Neuronal stem cell (in vitro differentiated cells): ENCODE measurements at places on chromosomes 7 and 10.
A peak's percentile ranks its signal among the peaks of the same experiment; 100 is the strongest.

GRCh38 chr10:118725886-118726500 is 28.8 kb downstream of the CACUL1 start:
- DNase-seq, result no peak

GRCh38 chr7:117645481-117646165 is 165.8 kb downstream of the CFTR start:
- no peak for DNase-seq

DNA sequence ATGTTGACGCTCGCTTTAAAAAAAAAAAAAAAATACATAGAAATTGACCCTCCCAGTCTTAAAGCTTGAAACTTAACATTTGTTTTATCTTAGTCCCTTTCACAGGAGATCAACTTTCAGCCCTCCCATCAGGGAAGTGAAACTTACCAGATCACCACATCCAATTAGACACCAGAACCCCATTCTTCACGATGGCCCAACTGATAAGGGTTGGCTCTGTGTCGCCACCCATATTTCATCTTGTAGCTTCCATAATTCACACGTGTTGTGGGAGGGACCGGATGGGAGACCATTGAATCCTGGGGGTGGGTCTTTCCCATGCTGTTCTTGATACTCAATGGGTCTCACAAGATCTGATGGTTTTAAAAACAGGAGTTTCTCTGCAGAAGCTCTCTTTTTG is 629.4 kb upstream of the KCND2 start:
- DNase-seq, result no peak

DNA sequence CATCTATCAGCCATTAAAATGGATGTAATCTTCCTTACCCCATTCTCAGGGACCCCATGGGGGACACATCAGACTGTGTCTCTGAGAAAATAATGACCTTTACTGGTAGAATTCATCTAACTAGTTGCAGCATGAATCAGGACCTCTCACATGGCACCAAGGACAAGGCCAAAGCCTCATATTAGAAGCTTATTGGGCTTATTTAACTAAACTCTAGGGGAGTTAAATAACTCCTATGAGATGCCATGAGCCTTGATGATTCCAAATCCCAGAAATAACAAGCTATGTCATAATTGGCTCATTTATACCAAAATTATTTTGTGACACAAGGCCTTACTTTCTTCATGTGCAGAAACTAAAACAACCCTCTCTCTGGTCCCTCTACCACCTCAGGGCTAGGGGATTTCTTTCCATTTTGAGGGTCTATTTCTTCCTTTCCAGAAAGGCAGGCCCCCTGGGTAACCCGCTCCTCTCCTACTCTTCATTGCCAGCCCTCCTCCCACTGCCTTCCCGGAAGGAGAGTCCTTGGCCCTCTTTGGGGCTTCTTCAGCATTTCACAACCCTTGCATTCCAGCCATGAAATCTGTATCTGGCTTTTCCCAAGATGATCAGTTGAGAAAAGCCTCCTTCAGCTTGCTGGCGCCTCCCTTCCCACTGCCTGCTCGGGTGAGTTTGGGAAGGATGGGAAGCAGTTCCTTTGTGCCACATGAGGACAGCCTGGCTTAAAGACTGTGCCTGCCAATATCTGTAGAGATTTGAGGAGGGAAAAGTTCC is 41.8 kb upstream of the TRIM8 start:
- no peak for DNase-seq

- DNase-seq, result no peak
These were observed 42.1 kb upstream of the WIPF3 start for GRCh38 chr7:29764227-29764626.

GRCh38 chr7:131221061-131221460 is 106.6 kb upstream of the MKLN1 start:
- no peak for DNase-seq

GRCh38 chr7:141430455-141431139 is 120.6 kb upstream of the AGK start:
- DNase-seq, result no peak

DNA sequence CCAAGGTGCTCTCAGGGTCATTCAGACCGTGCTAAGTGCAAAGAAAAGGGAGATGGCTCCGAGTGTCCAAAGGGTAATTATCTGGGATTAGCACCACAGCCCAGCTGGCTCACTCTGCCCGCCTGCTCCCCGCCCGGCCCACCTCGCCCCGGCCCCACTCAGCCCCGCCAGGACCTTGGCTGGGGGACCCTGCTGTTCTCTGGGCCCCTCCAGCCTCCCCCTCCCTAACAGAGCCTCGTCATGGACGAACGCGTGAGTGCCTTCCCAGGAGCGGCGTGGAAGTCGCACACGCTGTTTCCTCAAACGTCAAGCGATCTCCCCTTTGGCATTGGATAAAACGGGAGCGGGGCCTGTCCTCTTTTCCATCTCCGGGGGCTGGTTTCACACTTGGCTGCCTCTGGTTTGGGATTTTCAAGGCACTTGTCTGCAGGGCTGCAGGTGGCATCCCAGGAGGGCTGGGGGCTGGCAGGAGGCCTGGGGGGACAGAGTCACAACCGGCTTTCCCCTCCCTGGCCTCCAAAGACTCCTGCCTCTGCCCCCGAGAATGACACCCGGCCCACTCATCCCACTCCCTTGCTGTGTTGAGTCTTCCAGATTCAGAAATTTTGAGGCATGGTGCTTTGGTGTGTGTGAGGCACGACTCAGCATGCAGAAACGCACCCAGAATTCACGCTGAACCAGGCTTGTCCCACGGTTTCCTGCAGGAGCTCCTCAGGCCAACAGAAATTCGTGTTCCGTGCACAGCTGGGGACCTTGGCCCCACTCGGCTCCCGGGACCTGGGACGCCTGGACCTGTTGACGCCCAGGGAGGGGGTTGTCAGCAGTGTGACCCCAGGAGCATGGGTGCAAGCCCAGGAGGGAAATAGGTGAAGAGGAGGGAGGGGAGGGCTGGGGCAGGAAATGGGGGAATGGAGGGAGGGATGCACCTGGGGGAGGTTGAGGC is 110.0 kb downstream of the PDGFA start:
- DNase-seq, result no peak

DNA sequence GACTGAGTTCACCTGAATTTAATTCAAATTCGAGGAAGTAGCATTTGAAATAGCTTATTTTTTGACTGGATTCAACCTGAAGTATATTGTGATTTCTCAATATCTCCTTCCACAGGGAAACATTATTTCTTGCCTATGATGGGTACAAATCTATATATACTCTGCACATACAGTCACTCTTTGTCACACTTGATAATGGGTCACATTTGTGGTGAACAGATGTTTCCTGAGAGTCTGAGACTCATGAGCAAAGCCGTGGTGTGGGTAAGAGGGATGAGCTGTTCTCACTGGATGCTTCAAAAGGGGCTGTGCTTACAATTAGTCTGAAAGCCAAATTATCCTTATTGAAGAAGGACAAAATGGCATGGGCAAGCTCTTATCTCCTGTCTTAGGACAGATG is 18.0 kb upstream of the TBXAS1 start:
- DNase-seq, result no peak

DNA sequence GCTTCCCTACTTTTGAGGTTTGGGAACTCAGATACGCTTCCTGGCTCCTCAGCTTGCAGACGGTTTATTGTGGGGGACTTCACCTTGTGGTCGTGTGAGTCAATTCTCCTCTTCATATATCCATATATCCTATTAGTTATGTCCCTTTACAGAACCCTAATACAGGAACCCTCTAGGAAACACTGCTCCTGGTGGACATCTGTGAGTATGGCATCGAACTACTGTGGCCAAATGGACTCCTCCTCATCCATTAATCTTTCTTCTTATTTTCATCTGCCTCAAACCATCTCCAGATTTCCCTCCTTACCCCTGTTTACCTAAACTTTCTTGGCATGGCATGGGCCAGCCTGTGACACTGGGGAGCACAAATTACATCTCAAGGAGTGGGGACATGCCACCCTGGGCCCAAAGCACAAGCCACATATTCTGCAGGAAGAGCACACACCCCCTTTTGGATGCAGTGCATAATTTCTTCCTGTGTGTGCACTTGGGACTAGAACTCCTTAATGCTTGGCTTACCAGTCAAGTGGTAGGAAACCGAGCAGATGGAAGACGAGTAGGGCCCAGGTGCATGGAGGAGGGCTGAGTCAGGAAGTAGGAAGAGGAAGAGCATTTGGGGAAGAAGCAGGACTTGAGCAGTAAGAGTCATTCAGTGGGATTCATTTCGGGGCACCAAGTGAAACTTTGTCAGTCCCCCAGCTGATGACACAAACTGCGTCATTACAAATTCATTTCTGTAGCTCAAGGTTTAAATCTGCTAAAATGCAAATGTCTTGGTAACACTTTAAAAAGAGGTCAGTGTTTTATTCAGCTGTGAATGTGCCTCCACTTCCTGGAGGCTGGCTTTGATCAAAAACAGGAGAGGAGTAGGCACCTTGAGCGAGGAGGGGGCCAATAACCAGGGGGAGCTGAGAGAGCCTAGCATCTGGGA is 80.8 kb upstream of the PLXNA4 start:
- no peak for DNase-seq

GRCh38 chr7:141076377-141076776 is 2.5 kb downstream of the TMEM178B start:
- DNase-seq, result peak; percentile 49

DNA sequence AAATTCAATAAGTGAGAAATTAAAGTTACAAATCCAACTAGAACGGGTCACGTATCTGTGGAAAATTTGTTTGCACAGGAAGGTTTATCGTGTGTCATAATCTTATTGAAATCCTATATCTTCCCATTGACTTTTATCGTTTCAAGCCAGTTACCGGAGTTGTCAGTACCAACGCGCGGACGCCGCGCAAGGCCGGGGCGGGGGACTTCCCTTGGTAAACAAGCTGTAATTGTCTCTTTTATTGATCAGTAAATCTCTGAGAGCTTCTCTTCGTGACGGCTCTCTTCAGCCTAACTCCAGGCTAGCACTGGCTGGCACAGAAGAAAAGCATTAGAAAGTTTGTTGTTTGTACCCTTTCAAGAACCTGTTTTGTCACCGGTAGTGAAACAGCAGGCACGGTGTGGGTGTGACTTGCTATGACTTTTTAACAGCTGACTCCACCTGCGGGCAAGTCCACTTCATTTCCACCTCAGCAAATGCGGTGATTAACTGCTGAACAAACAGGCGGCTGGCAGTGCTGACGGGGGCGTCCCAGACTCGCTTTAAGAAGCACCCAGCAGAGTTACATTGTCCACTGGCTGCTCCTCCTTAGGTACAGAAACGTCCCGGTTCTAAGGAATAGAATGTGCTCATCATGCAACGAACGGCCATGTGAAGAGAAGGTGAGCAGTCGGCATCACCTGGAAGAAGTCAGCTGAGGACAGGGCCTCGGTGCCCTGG is 215.8 kb downstream of the MAD1L1 start:
- no peak for DNase-seq

GRCh38 chr10:129548600-129548999 is 81.6 kb downstream of the MGMT start:
- no peak for DNase-seq

DNA sequence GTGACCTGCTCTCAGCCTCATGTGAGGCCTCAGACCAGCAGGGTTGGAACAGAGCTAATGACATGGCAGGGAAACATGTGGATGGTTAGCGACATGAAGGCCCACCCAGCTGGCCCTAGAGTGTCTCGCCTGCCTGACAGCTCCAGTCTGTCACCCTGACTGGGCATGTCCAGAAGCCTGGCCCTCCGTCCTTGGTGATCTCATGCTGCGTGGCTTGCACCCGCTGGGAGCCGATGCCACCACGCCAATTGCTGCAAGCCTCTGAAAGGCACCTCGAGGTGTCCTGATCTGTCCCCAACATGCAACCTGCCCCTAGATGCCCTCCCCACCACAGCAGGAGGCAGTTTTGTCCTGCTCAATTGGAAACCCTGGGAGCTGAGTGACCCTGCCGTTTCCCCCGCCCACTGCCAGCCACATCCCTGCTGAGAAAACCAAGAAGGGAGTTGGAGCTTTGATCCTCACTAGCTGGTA is 27.8 kb upstream of the RET start:
- no peak for DNase-seq

DNA sequence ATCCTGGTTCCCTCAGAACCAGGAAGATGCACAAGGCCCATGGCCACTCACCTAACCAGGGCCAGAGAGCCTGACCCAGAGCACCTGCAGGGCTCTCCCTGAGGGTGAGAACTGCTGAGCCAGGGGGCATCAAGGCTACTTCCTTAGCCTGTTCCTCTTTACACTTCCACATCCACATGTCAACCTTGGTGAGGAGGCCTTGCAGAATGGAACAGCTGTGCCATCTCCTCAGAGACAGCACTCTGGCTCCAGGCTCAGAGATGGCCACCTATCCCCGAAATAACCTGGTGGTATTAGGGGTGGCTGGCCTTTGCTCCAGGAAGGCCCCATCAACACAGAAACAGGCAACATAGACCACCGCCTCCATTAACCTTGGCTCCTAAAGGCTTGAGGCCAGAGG is 473.0 kb downstream of the RPS24 start:
- no peak for DNase-seq

DNA sequence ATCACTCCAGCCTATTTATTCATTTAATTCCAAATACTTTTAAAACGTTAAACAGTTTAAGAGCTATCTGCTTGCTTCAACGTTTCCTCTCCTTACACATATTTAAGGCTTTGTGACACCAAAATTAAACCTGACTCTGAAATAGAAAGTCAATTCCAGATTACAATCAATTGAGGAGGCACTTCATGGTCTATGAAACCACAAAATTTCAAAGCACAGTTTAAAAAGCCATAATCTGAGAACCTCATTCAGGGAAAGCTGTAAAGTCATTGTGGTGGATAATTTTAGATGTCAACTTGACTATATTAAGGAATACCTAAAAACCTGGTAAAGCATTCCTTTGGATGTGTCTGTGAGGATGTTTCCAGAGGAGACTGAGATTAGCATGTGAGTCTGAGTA is 6.2 kb downstream of the SNX13 start:
- DNase-seq, result no peak

GRCh38 chr10:8468477-8468876 is 414.0 kb downstream of the GATA3 start:
- no peak for DNase-seq

DNA sequence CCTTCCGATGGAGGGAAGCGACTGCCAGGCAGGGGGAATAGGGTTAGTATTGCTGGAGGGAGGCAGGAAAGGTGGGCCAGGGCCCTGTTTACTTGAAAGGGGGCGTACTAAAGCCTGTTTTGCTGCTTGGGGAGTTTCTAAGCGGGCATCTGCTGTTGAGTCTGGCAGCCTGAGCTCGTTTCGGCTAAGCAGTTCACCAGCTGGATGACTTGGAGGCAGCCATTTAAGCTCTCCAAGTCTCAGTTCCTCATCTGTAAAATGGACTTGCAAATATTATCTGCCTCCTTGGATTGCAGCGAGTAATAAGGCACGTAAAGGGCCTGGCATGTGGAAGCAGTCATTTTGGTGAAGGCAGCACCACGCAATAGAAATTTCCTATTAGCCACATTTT is 44.0 kb downstream of the LDB3 start:
- no peak for DNase-seq

GRCh38 chr7:27134392-27134791 is 3.8 kb upstream of the HOXA4 start:
- DNase-seq, result no peak

- DNase-seq, result no peak
These were observed 12.3 kb downstream of the BRI3 start for GRCh38 chr7:98293746-98294145.

DNA sequence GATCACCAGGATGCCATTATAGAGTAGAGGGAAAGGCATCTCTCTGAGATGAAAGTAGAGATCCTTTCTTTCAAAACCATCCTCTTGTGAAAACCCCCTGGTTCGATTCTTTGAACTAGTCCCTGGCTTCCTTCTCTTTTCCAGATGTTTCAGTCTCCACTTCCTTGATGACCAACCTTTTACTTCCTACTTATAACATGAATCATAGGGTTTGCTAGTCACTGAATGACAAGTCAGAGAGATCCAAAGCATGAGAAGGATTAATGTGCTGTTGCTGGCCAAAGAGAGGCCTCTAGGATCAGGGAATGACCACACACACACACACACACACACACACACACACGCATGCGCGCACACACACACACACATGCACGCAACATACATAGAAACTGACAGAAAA is 161.1 kb upstream of the FRMD4A start:
- DNase-seq, result no peak
